ENCODE measurements at places on chromosomes 7 and 10.
A peak's percentile ranks its signal among the peaks of the same experiment; 100 is the strongest.

DNA sequence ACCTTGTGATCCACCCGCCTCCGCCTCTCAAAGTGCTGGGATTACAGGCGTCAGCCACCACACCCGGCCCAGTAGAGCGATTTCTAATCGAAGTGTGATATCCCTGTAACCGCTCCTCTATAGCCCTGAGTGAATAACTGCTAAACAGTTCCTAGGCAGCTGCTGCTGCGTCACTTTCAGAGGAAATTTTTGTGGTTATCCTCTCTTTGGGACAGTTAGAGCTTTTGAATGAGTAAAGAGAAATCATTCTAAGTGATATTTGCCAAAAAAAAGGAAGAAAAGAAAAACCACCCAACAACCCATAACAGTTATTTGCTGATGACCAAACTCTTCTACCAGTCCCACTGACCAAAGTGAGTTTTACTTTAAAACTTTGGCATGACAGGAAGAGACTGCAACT is 59.9 kb downstream of the MKX start:
- DNase-seq, result peak; percentile 2

DNA sequence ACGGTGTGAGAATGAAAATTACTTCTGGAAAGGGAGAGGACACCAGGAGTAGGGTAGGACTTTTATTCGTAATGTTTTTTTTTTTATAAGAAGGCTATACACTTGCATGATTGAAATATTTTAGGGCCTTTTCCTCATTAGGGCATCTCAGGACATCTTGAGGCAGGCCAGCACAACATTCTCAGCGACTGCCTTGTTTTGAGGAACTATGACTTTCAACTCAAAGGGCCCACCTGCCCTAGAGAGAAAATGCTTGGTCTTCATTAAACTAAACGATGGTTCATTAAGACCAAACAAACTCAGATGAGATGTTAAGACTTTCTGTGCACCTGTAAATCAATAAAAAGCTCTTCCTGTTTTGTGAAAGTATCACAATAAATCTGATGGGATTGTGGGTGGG is 11.3 kb downstream of the NOD1 start:
- peak; percentile 15 for DNase-seq

DNA sequence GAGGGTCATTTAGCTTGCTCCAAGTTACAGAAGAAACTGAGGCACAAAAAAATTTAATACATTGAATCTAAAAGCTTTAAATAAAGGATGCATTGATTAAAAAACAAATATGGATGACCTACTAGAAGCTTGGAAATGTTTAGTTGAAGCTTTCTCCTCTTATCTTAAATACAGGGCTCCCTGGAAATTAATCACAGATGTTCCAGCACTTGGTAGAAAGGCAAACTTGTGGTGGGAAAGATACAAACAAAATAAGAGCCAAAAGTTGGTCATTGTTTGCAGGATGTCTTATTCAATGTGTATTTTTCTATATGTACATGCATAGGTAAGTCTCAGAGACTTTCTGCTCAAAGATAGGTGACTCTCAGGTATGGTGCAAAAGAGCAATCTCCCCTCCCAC is 40.7 kb upstream of the LYZL1 start:
- DNase-seq, result no peak

- DNase-seq, result no peak
Measured at GRCh38 chr7:4297165-4297917, 384.8 kb upstream of the FOXK1 start.

DNA sequence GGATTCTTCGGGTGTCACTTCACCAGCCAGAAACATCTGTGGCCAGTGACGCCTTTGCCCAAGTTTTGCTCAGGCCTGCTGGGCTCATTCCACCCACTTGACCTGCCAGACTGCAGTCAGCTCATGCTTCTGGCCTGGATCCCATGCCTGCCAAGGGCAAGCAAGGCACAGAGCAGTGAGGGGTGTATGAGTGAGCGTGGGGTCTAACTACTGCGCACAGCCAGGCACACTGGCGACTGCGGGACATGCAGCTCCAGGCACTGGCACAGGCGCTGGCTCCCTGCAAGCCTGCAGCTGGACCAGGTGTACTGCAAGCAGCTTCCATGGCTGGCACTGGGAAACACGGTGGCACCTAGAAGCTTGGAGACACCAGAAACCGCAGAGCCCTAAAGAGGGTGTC is 80.1 kb downstream of the MTERF1 start:
- DNase-seq, result no peak

DNA sequence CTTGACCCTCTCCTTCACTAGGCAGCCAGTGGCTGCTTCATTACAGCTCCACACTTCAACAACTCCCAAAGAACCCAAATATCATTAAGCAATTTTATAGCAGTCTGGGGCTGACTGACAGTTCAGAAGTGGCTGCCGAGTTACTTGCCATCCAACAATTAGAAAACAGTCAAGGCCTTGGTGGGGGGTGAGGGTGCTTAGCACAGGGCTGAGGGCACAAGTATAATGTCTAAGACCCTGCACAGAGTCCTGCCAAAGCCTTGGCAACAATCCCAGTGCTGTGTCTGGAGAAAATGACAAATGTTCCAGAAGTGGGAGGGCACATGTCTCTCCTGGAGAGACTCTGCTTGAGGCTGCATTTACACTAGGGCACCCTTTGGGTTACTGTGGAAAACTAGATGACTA is 71.1 kb downstream of the CXCL12 start:
- DNase-seq, result no peak

- DNase-seq, result no peak
Measured at GRCh38 chr10:51574248-51575048, 124.9 kb downstream of the CSTF2T start.

DNA sequence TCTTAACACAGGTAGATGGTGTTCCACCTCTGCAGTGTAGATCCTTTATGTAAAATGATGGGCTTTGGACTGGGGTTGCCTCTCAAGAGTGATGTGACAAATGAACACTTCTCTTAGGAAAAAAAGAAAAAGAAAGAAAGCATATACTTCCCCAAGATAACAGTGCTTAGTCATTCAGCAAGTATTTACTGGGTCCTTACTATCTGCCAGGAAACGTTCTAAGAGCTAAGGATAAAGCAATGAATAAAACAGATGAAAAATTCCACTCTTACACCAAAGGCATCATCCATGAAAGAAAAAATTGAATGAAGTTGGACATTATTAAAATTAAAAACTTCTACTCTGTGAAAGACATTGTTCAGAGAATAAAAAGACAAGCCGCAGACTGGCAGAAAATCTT is 177.3 kb downstream of the C7orf25 start:
- no peak for DNase-seq

DNA sequence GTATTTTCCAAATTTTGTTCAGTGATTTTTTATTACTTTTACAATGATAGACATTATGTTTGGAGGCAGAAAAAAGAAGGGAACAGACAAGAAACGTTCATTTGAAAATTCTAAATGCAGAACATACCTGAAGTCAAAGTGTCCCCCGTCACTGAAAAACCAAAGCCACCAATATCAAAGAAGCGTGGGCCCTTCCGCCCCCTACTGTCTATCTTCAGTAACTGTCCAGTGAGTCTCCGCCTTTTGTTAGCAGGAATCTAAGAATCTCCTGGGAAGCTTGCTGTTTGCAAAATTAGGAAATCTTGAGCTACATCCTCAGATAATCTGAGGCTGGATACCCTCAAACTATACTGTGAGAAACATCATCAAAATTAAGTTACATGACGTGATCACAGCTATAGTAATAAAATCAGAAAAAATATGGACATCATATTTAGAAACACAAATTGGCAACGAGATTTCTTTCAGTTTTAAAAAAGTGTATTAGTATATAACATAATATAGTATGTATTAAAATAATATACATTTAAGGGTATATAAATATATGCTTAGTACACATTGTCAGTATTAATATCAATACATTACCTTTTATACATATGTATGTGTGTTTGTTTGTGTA is 169.3 kb upstream of the AKR1E2 start:
- DNase-seq, result peak; percentile 38

GRCh38 chr7:38232502-38233366 is 40.7 kb downstream of the TARP start:
- DNase-seq, result peak; percentile 98

DNA sequence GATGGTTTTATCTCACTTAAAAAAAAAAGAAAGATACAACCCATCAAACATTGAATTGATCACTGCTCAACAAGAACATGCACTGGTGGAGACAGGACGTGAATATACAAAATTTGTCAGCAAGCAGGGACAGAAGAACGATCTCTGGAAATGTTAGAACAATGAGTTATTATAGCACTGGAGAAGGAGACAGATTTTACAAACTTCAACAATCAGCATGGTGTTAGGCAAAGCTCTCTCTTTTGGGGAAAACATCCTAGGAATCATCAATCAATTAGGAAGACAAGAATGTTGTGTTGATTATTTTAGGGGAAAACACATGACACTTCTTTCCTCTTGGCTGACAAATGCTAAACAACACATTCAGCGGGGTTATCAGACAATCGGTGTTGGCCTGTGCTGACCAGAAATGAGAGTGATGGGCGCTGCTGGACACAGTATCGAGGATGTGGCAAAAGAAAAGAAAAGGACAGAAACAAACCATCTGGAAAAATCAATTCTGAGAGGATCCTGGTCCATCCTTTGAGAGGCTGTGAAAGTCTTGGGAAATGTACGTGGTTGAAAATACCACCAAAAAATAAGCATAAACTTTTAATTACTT is 103.9 kb downstream of the RAPGEF5 start:
- no peak for DNase-seq

DNA sequence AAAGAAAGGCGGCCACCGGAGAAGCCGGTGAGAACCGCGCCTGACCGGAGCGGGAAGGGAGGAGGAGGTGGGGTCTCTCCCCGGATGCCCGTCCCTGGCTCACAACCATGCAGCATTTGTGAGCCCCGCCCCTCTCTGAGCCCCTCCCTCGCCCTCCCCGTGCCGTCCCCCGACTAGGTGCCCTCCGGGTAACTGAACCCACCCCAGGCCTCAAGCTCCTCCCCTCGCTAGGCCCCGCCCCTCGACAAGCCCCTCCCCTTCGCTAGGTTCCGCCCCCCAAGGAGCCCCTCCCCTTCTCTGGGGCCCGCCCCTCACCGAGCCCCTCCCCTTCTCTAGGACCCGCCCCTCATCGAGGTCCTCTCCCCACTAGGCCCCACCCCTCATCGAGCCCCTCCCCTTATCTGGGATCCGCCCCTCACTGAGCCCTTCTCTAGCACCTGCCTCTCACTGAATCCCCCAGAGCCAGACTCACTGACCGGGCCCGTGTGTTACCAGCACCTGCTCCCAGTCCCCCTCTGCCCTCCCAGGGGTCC is 42.2 kb upstream of the HSPB1 start:
- DNase-seq, result no peak

DNA sequence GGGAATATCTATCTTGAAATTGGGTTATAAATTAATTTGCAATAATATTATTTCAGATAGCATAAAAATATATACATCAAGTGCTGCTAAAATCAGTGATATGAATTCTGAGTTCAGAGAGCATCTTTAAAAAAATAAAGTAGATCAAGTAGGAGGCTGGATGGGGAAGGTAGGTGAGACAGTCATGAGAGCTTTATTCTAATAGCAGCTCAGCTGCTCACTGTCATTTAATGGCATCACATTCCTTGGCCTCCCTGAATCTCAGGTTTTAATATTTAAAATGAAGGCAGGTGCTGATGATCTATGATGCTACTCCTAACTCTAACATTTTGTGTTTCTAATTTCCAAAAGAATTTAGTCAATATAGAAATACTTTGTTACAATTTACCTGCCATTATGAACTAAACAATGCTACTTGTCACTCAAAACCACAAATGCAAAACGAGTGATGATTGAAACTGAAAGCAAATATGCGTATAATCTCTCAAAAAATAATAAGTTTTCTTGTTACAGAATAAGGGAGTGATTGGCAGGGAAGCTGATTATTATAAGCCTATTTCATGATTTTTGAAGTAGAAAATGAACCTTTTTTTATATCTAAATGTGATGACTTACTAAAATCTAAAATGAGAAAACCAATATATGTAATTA is 147.6 kb upstream of the CSTF2T start:
- DNase-seq, result no peak

DNA sequence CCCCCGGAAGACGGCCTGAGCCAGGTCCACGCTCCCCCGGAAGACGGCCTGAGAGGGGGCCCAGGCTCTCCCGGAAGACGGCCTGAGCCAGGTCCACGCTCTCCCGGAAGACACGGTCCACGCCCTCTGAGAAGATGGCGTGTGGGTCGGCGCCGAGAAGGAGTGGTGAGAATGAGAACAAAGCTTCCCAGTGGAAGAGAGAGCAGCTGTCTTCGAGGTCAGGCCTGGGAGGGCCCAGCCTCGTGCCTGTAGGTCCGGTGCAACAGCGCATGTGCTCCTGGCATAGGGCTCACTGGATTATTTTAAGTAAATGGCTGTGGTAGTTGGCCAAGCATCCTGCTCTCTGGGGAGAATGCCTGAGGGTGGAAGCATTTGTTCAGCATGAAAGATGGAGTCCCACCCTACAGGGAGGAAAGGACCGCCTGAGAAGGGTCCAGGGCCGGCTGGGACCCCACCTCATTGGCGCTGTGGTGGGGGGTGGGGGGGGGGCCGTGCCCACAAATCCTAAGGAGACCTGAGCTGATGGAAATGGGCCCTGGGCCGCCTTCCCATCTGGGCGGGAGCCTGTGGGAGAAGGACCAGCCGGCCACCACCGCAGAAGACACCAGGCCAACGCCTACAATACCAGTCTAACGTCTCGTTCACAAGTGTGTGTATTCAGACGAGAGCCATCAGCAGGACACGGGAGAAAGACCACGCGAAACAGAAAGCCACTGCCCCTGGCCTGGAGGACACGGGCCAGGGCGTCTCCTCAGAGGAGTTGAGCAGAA is 210.0 kb downstream of the WDR37 start:
- DNase-seq, result no peak

DNA sequence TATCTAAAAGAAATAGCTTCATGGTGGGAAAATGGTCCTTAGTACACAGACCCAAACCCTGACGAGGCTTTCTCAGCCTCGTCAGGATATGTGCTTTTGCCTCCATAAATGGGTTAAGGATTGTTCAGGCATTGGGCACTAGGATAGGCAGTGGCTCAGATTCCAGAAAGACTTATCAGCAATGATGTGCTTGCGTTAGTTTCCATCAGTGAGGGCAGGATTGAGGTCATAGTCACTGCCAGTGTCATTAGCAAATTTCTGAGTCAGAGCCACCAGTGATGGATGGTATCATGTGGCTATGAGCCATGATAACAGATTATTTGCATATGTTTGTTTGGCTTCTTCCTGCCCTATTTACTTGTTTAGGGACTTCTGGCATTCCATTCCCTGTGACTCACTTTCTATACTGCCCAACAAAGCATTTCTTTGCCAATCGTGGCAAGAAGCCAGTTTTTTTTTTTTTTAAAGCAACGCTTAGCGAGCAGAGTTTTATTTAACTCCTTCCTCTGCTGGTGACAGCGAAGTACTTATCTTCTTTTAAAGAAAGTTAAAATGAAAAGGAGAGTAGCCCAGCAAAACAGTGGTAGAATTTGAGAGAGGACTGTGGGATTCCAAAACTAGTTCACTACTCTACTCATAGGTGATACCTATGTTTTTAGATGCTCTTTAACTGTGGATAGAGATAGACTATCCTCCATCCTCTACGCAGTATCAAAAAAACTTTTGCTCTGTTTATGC is 44.4 kb downstream of the MYPN start:
- peak; percentile 15 for DNase-seq

DNA sequence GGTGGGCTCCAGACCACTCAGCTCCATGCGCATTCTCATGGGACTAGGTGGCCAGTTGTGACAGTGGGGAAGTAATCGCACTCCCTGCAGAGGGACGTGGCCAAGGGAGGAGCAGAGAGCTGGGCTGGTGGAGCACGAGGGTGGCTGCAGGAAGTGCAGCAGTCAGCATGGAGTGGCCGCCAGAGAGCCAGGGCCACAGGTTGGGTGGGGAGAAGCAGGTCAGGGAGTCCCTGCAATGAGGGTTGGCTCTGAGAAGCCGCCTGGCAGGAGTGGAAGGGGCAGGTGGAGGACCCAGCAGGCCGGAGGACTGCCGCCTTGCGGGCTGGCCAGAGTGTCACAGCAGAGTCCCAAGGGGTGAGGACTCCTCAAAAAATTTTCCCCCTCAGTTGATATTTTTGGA is 26.2 kb downstream of the FKBP6 start:
- DNase-seq, result no peak
